HTR-8/SVneo (cell line): ENCODE measurements at places on chromosomes 7 and 10.

DNA sequence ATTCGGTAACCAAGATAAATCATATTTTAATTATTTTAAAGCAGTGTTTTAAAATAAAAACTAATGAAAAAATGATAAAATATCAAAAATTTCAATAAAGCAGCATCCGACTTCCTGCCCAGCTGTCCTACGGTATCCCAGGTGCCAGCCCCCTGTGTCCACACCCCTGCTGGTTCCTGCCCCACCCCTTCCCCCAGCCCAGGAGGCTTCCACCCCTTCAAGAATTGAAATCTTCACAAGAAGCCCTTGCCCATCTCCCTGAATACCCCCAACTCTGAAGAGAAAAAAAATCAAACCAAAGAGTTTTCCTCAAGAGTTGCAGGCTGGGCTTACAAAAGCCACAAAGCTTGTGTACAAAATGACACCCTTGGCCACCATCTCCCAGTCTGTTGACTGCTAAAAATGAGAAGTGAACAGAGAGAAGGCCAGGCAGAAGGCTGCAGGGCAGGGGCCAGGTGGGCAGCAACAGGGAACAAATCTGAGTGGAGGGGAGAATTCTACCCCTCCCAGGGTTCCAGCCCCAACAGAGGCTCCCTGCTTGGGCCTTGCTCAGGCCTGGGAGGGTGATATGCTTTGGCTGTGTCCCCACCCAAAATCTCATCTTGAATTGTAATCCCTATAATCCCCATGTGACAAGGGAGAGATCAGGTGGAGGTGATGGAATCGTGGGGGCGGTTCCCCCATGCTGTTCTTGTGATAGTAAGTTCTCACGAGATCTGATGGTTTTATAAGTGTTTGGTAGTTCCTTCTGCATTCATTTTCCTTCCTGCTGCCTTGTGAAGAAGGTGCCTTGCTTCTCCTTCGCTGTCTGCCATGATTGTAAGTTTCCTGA lies 14.5 kb downstream of the GPRIN2 start:
- no peak for DNase-seq

- DNase-seq: no peak
These were observed 167.4 kb downstream of the PTPN20 start for GRCh38 chr10:47078393-47079203.

- no peak for DNase-seq
These were observed 86.6 kb upstream of the MDFIC start for GRCh38 chr7:114835303-114835702.

GRCh38 chr7:76220185-76221057 lies 18.7 kb downstream of the SRRM3 start:
- DNase-seq: no peak

GRCh38 chr10:107232013-107232412 lies 67.5 kb upstream of the SORCS1 start:
- DNase-seq: no peak

DNA sequence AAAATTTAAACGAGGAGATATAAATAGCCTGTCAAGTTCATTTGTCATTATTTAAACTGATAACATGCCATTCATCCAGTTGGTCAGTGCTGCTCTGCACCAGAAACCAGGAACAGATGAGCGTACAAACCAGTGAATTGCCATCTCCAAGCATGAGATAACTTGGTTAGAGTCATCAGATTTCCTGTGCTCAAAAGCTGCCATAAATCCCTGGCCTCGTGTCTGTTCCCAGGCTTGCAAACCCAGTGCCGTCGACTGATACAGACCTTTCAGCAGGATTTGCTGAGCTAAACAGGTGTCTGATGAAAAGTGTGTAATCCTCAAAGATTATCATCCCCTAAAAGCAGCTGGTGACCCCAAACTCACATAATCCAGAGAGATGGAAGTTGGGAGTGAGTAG lies 96.0 kb upstream of the SAMD8 start:
- DNase-seq: no peak

DNA sequence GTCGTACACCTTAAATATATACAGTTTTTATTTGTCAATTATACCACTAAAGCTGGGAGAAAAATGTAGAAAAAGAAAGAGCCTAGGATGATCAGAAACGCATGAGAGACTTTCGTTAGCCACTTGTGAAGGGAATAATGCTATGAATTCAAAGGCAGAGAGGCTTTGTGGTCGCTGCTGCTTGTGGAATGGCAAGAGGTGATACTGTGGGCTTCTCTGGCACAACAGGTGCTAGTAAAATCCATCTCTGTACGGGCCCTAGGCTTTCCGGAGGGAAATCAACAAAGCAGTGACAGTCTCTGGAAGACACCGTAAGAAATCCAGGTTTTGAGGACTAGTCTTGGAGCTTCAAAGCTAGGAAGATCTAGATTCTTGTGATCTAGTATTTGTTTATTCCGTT lies 52.6 kb downstream of the LRRC72 start:
- no peak for DNase-seq

- DNase-seq: no peak
These were observed 87.5 kb upstream of the ANLN start for GRCh38 chr7:36301914-36302771.

DNA sequence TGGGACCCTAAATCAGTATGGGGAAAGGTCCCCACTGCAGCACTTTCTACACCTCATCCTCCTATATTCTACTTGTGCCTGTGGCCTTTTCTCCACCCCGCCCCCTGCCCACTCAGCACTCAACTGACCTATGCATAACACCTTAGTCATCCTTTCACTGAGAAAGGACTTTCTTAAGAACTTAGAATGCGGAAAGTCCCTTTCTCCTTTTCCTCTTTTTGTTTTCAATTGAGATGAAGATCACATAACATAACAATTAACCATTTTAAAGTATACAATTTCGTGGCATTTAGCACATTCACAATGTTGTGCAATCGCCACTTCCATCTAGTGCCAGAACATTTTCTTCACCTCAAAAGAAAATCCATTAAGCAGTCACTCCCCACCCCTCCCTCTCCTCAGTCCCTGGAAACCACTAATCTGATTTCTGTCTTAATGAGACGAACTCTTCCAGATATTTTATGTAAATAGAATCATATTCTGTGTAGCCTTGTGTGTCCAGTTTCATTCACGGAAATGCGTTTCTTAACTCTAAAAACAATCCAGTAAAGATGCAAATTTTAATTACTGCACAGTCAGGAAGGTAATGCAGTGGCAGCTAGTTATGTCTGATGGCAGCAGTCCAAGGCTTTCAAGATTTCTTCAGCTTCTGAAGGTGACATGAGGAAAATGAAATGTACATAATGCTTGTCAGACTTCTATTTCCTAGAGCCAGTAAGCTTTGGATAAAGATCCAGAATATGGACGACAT lies 41.7 kb downstream of the FAS start:
- no peak for DNase-seq

DNA sequence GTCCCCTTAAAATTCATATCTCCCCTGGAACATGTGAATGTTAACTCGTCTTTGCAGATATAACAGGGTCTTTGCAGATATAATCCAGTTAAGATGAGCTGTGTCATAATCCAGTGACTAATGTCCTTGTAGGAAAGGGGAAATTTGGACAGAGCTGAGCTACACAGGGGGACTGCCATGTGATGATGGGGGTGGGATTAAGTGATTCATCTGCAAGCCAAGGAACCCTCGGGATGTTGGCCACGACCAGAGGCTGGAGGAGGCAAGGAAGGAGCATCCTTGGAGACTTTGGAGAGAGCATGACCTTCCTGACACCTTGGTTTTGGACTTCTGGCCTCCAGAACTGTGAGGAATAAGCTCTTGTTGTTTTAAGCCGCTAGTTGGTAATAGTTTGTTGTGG lies 153.9 kb upstream of the PCBD1 start:
- DNase-seq: no peak

- DNase-seq: no peak
These were observed 51.2 kb downstream of the HTR7 start for GRCh38 chr10:90806677-90807076.

DNA sequence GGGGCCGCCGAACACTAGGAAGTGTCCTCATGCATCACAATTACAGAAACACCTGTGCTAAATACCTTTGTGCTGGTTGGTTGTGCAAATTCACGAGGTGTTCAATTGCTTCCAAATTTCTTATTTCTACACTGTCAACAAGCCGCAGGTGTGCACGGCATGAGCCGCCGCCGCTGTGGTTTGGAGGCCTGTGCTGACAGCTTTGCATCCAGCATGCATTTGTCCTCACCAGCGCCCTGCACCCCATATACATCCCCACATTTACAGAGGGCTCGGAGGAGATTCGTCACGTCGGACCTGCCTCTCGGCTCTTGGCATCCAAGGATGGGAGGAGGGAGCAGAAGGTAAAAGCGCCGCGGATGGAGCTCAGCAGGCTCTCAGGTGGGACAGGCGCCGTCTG lies 305.3 kb upstream of the MKI67 start:
- DNase-seq: no peak

DNA sequence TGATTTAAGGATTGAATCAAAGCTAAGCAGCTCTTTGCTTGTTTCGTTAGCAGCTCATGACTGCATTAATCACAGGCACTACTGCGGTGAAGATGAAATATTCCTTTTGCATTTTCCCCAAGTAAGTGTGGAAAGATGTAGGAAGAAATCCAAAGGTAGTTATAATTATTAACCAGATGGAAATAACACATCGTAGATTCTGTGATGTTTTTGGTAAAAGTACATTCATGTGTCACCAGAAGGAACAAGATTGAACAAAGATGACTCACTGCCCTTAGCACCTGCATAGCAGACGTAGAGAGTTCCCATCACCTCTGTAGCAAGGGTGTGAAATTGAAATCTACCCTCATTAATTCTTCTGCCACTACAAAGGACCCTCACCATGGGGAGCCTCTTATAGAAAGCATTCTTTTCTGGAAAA lies 37.1 kb downstream of the SMURF1 start:
- DNase-seq: no peak

- no peak for DNase-seq
These were observed 1.4 kb downstream of the MTURN start for GRCh38 chr7:30136117-30136731.

DNA sequence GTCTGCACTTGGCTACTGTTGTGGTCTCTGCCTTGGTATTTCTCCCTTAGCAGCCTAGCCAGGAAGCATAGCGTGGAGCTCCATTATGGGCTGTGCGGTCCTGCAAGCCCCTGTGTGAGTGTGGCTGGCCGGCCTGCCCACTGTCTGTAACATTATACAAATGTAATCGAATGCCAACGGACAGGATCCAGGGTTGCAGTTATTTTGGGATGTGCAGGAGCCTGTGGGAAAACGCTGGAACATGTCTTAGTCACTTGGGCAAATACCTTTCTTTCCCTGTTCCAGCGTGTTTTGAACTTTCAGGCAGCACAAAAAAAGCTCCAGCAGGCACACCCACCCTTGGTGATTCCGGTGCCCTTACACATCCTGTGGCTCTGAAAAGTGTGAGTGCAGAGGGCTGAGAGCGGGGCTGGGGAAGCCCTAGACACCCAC lies 29.5 kb downstream of the BAG3 start:
- DNase-seq: no peak

DNA sequence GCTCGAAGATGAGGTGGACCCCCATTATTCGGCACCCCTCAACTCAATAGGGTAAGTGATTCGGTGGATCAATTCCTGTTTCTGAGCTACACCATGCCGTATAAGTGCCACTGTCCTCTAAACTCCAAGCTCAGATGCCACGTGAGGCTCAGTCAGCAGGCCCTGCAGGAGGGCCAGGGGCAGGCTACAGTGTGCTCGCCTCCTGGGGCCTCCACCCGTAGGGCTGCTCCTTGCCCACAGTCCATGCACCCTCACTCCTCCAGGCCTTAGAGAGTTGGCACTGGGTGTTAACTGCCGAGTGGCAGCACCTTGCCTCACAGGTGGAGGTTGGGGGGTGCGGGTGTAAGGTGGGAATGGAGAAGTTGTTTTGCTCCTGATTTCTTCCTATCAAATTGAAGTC lies 12.1 kb downstream of the C10orf53 start:
- no peak for DNase-seq

DNA sequence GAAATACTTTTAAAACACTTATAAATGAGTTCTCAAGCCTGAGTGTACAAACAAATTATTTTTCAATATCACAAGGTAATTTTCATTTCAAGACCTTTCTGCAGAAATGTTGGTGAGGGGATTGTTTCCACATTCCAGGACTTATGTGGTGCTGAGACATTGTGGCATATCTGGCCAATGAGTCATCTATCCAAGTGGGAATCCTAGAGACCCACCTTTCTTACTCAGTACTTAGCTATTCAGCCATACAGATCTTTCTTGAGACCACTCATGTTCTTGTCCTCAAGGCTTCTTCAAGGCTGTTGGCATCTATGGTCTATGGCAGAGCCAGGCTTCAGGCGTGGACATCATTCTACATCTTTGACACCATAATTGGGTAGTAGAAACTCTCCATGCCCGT lies 225.4 kb downstream of the DKK1 start:
- peak; percentile 23 for DNase-seq

DNA sequence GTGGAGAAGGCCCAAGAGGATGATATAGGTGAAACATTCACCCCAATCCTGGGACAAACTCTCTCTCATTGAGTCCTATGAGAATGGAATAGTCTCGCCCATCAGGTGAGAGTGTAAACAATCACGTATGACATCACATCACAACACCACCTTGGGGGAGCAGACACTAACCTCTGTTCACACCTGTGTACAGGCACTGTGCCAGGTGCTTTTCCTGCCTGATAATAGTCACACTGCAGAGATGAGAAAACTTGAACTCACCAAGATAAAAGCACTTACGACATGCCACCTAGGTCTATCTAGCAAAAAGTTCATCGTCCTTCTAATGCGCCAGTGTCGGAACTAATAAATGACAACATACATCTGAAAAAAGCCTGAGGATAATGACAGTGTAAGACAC lies 187.8 kb downstream of the FAM107B start:
- no peak for DNase-seq

DNA sequence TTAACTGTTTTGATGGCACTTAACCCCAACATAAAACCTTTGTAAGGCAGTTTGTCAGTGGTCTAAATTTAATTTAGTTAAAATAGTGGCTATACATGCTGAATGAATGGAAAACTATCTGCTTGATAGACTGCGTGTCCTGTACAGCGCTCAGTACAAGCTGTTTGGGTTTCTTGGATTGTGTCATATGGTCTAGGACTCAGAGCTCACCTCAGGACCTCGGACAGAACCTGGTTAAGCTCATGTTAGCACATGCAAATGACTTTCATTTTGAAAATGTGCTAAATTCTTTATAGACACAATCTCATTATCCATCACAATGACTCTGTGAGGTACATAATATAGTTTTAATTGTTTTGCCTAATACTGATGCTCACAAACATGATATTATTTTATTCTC lies 55.7 kb upstream of the RELN start:
- no peak for DNase-seq

DNA sequence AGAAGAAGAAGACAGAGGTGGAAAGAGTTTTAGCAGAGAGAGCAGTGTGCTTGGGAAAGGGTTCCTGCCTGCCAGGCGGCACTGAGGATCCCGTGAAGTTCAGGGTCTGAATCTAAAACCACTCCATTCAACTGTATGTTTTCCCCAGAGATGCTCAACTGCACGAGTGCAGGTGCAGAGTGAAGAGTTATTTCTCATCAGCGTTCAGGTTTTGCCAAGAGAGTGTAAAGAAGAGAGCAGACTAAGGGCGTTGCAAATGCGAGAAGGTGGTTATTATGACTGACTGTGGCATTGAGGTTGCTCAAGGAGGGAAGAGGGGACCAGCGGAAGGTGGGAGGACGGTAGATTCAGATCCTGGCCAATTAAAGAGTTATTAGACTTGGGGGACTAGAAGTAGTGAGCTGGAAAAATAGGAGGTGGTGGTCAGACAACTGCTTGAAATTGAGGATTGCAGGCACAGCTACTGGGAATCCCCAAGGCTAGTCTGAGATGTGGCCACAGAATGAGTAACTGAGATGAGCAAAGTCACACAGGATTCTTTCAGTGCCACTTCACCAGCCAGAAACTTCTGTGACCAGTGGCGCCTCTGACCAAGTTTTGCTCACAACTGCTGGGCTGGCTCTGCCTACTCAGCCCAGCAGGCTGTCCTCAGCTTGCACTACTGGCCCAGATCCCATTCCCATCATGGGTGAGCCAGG lies 29.1 kb downstream of the STRA8 start:
- no peak for DNase-seq
